ENCODE measurements at places on chromosomes 6 and 20.

GRCh38 chr6:37366910-37367309 is 13.1 kb downstream of the RNF8 start:
- no peak for DNase-seq

GRCh38 chr6:135521431-135521830 is 23.9 kb upstream of the AHI1 start:
- no peak for DNase-seq

GRCh38 chr6:40720375-40720748 is 133.2 kb upstream of the LRFN2 start:
- no peak for DNase-seq

DNA sequence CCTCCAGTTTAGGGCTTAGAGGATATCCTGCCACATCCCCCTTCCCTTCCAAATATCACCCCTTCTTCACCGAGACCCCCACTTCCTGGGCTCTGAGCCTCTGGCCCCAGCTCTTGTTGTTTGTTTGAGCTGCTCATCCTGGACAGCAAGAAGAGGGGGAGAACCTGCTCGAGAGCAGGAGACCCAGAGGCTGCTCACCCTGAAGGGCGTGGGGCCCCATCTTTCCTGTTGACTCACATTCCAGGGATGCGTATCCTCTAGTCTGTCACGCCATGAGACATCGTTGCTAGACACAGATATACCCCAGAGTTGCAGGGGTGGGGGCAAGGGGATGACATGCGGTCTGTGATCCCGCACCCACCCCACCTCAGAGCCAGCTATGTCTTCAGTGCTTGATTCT is 5.7 kb upstream of the TNXB start:
- no peak for DNase-seq

DNA sequence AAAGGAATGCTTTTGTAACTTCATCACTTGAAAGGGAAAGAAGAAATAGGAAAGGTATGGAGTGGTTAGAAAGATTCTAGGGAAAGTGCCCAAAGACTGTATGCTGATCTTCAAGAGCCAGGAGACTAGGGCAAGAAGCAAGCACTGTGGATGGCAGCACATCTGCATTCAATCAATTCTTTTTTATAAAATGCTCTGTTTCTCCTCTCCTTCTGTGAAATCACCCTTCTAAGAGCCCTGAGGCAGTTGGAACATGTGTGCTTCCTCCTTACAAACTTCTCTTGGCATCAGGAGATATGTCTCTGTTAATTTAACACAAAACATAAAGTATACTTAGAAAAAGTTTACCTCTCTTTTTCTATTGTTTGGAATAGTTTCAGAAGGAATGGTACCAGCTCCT is 1162.2 kb upstream of the GJE1 start:
- DNase-seq: no peak

GRCh38 chr20:13401596-13401995 is 180.5 kb downstream of the ISM1 start:
- DNase-seq: peak; percentile 29

DNA sequence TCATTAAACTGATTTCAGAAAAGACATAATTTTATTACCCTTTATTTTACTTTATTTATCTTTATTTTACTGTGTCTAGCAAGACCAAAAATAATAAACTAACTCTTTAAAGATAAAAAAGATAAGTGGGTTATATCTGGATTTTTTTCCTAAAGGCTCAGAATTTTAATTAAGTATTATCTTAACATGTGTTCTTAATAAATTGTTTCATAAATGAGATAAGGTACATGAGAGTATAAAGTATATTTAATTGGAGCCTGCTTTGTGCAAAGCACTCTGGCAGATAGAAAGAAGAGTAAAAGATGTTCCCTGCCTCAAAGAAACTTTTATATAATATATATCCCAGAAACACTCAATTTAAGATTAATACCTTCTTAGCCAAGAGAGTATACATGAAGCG is 8.7 kb upstream of the FAM135A start:
- no peak for DNase-seq

GRCh38 chr6:53532942-53533341 is 12.0 kb downstream of the GCLC start:
- no peak for DNase-seq

GRCh38 chr6:89895276-89895874 is 1.1 kb downstream of the GJA10 start:
- DNase-seq: peak; percentile 38

- DNase-seq: no peak
Measured at GRCh38 chr6:76593668-76594067, 521.2 kb upstream of the IMPG1 start.

GRCh38 chr6:105880030-105880492 is 206.1 kb upstream of the PRDM1 start:
- DNase-seq: no peak

DNA sequence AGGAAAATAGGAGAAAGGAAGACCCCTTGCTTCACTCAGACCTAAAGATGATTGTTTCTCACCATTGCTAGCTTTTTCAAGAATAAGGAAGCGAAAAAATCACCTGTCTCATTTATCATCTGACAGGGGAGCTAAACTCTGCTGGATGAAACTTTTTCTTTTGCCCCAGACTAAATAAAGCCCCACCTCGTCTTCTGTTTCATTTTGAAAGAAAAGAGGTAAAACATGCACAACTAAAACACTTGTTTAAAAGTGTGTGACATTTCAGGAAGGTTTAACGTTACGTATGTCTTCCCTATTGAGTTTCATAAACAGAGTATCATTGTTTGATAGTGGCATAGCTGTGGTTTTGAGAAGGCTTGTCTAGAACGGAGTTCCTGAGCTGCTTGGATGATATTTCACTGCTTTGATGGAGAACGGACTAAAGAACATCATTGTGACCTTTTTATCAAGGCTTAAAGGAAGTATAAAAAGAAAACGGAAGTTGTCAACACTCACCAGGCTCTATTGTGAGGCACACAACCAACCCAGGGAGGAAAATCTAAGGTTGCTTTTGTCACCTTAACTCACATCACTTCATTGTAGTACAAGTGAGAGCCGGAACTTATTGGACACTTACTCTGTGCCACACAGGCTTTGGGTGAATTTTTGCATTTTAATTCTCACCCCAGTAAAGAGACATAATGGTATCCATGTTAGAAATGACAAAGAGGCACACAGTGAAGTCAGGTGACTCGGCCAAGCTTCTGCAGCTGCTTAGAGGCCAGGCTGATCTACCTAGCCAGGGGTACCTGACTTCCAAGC is 29.5 kb downstream of the TSHZ2 start:
- no peak for DNase-seq

DNA sequence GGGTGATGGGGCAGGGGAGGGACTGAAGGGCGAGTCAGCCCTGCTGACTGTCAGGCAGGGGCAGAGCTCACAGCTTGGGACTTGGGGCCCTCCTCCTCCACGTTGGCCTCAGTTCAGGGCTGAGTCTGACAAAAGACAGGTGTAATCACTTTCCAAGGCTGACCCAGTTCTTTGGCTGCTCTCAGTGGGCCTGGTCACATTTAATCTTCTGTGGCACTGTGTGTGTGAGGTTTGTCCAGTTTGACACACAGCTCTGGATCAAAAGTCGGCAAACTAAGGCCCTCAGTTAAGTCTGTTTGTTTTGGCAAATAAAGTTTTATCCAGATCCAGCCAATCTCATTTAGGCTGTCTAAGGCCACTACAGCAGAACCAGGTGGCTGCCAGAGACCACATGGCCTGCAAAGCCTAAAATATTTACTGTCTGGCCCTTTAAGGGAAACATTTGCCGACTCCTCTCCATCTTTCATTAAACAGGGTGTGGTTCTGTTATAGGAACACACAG is 5.1 kb upstream of the MAP1LC3A start:
- DNase-seq: no peak

DNA sequence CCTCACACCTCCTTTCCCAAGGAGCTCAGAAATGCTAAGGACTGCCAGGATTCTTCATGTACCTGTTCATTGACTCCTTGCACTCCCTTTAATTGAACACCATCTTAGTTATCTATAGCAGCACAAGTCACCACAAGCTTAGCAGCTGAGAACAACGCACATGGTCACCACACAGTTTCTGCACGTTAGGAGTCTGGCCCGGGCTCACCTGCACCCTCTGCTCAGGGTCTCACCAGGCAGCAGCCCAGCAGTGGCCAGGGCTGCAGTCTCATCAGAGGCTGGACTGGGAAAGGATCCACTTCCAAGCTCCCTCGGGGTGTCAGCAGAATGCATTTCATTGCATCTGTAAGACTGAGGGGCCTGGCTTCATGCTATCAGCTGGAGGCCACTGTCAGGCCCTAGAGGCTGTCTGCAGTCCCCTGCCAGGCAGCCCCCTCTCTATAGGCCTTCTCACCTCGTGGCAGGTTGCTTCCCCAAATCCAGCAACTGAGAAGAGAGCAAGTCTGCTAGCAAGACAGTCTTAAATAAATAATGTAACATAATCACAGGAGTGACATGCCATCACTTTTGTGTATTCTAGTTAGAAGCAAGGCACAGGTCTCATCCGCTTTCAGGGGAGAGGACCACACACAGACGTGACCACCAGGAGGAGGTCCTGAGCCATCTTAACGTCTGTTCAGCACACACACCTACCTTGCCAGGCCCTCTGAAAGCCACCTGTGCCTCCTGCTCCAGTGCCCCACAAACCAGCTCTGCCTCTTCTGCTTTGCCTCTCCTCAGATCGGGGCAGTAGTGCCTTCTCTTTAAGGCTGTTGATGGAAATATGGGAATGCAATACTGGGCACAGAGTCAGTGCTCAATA is 165.2 kb upstream of the CST7 start:
- no peak for DNase-seq

- DNase-seq: no peak
Measured at GRCh38 chr6:18550119-18550518, 163.0 kb downstream of the RNF144B start.

DNA sequence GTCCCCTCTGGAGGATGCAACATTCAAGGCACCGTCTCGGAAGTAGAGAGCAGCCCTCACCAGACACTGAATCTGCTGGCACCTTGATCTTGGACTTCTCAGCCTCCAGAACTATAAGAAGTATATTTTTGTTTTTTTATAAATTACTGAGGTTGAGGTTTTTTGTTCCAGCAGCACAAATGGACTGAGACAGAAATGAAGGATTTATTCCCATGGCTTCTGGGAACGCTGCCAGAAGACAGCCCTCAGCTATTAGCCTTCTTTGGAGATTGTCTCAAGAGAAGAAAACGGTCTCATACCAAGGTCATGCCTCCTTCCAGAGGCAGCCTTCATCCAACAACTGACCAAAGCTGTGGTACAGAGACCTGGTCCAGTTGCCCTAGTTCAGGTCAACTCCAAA is 85.4 kb downstream of the CHMP4B start:
- no peak for DNase-seq

- no peak for DNase-seq
Measured at GRCh38 chr6:149859368-149859767, 4.8 kb downstream of the LRP11 start.
